ENCODE measurements at places on chromosomes 7 and 10. TPM values are rescaled to one million over a fixed set of nuclear protein-coding genes. Genes with fewer than 3 reads are reported as not detected.
A peak's percentile ranks its signal among the peaks of the same experiment; 100 is the strongest.

GRCh38 chr10:112849546-112849945 is 100.5 kb upstream of the TCF7L2 start:
- no peaks in the 10 kb centered on the region for H3K4me1 ChIP-seq
- H3K27me3 ChIP-seq = no peaks in the 10 kb centered on the region
- DNase-seq = no peak

ELMO1 gene
- 5.5 TPM for total RNA-seq

GRCh38 chr10:118742782-118743181 is 12.0 kb downstream of the CACUL1 start:
- H3K27ac ChIP-seq = no peak overlapping the region
- H3K4me3 ChIP-seq = no peak overlapping the region
- no peaks in the 10 kb centered on the region for H3K36me3 ChIP-seq
- DNase-seq = no peak
- no peaks in the 10 kb centered on the region for H3K27me3 ChIP-seq

DNA sequence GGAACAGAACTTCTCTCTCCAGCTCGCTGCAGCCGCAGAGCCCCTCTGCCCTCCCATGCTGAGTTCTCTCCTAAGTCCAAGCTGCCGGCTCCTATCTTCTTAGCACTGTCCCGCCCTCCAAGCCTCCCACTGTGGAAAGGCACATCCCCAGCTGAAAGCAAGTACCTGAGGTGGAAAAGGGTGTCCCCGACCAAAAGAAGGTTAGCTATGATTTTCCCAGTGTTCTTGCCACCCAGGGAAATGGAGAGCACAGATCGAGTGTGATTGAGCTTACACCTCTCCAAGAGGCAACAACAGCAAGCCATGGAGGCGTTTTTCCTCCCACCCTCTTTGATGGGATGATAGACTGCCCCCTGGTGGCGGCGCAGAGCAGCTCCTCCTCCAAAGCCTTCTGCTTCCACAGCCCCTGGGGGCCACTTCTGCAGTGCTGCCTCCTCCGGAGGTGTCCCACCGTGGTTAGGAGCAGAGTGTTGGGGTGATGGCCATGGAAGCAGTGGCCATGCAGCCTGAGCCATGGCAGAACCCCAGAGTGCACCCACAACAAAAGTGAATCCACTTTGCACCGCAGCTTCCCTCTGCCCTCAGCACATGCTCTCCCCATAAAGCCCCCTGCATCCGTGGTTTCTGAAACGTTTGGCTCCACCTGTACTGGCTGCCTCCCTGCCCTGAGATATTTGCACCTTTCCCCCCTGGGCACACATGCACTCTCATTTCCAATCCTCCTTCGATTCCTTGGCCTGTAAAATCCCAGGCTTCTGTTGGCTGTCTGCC is 143.1 kb upstream of the STK17A start:
- peak overlapping the region; percentile 3 for H3K27ac ChIP-seq
- peak; percentile 78 for DNase-seq
- H3K4me1 ChIP-seq = peaks cover 8% of the 10 kb centered on the region
- no peak overlapping the region for H3K4me3 ChIP-seq
- H3K36me3 ChIP-seq = peaks cover 23% of the 10 kb centered on the region

DNA sequence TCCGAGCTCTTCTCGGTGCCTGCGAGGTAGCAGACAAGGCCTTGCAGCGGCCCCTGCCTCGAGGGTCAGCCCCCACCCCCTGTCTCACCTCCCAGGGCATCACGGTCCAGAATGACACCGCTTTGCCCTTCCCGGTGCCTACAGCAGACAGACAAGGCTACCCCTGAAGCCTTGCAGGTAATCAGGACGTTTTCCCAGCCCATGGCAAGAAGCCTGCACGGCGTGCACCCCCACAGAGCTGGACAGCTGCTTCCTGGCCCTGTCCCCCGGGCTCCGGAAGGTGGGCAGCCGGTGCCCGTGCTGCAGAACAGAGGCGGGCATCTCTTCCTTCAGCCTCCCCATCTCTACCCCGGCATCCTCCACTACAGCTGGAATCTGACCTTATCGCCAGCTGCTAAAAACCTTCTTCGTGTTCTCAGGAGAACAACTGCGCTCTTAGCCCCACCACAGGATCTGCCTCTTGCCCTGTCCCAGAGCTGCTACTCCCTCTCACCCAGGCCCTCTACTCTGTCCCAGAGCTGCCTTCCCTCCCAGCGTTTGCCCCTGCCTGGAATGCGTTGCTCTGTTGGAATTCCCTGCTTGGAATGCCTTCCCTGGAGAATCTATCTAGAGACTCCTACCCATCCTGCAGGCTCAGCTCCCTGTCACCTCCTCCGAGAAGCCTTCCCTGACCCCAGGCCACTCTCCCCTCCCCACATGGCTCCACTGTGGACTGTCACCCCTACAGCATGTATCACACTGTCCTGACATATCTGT is 4.7 kb downstream of the MYL10 start:
- no peak for DNase-seq
- H3K4me1 ChIP-seq = peaks cover 29% of the 10 kb centered on the region
- H3K27ac ChIP-seq = no peak overlapping the region
- peaks cover 19% of the 10 kb centered on the region for H3K27me3 ChIP-seq
- no peak overlapping the region for H3K4me3 ChIP-seq
- no peaks in the 10 kb centered on the region for H3K36me3 ChIP-seq

- no peak overlapping the region for H3K27ac ChIP-seq
- H3K4me3 ChIP-seq = no peak overlapping the region
- no peaks in the 10 kb centered on the region for H3K4me1 ChIP-seq
Measured at GRCh38 chr7:16089801-16090200, 331.5 kb downstream of the CRPPA start.

GRCh38 chr7:35468606-35469005 is 214.7 kb upstream of the TBX20 start:
- no peak for DNase-seq
- no peak overlapping the region for H3K27ac ChIP-seq
- no peaks in the 10 kb centered on the region for H3K4me1 ChIP-seq

- peaks cover 6% of the 10 kb centered on the region for H3K27me3 ChIP-seq
- no peak overlapping the region for H3K27ac ChIP-seq
- no peak overlapping the region for H3K4me3 ChIP-seq
- H3K4me1 ChIP-seq = no peaks in the 10 kb centered on the region
Measured at GRCh38 chr10:130018265-130018664, 54.2 kb upstream of the EBF3 start.

COPG2 gene
- total RNA-seq = 36.8 TPM

GRCh38 chr10:123807444-123808035 is 84.1 kb downstream of the CPXM2 start:
- no peaks in the 10 kb centered on the region for H3K36me3 ChIP-seq
- no peak for DNase-seq
- H3K27me3 ChIP-seq = peaks cover 2% of the 10 kb centered on the region
- no peak overlapping the region for H3K27ac ChIP-seq

DNA sequence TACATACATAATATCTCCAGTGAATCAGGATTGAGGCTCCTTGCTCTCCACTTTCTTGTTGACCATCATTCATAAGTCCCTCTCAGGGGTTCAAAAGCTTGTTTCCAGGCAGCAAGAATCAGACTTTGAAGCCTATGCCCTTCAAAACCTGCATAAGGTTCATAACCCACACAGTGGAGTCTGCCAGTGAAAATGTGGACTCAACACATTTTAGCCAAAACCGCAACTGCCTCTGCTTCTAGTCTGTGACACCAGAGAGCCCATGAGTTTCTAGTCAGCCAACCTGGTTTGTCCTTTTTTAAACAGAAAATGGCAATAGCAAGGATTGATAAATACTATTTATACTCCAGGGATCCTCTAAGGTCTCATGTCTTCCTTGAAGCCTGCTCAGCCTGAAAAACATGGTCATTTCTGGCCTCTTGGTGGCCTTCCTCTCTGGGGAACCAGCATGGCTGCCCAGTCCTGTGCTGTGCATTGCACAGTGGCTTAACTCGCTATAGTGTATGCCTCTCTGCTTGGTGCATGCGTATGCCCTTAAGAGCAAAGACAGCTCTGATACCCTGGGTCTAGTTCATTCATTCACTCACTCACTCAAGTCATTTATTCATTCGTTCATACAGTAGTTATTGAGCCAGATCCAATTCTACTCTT is 67.5 kb downstream of the WIPF3 start:
- H3K4me1 ChIP-seq = no peaks in the 10 kb centered on the region
- H3K36me3 ChIP-seq = no peaks in the 10 kb centered on the region

OPALIN gene
- total RNA-seq = not detected

- H3K4me1 ChIP-seq = no peaks in the 10 kb centered on the region
- no peak for DNase-seq
- no peak overlapping the region for H3K27ac ChIP-seq
- no peaks in the 10 kb centered on the region for H3K36me3 ChIP-seq
- H3K27me3 ChIP-seq = no peaks in the 10 kb centered on the region
Measured at GRCh38 chr7:17062151-17063044, 180.6 kb upstream of the AGR3 start.

HOXA1 gene
- total RNA-seq = not detected

DNA sequence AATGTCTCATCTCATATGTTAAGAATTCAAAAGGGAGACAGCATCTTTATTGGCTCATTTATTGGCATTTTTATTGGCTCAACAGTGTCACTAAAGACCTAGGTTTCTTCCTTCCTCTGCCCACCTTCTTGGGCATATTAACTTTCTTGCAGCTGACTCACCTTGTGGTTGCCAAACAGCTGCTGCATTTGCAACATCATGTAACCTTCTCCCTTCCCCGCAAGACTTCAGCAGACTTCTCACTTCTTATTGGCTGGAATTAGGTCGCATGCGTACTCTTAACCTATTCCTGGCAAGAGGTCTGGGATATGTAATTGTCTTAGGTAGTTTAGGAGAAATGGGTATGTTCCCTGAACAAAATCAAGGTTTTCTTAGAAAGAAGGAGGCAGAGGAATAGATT is 263.2 kb downstream of the POU6F2 start:
- peaks cover 2% of the 10 kb centered on the region for H3K27me3 ChIP-seq
- no peak overlapping the region for H3K4me3 ChIP-seq
- H3K4me1 ChIP-seq = peaks cover 3% of the 10 kb centered on the region
- no peak overlapping the region for H3K27ac ChIP-seq

TRIM50 gene
- total RNA-seq = not detected

DNA sequence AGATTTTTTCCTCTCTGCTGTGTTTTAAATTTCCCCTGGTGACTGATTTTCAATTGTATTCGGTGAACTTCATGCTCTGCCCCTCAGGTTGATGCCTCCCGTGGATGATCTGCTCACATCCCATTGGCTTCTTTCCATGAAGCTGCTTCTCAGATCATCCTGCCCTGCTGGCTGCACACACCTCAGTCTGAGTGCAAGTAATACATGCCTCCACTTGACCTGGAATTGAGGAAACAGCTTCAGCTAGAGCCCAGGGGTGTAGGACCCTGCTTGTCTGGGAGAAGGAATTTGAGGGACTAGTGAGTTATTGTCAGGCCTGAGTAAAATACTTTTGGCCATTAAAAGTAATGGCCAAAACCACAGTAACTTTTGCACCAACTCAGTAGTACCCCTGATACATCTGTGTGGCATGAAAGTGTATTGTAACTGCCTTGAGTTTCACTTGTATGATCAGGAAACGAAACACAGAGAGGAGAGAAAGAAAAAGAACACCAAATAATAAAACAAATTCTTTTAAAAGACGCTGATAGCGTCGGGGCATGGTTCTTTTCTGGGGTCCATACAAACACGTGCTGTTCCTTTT is 49.4 kb downstream of the SPAM1 start:
- H3K27me3 ChIP-seq = no peaks in the 10 kb centered on the region
- DNase-seq = no peak
- no peaks in the 10 kb centered on the region for H3K4me1 ChIP-seq
- no peak overlapping the region for H3K4me3 ChIP-seq
- H3K36me3 ChIP-seq = no peaks in the 10 kb centered on the region

SVIL gene
- 117 TPM for total RNA-seq

- no peaks in the 10 kb centered on the region for H3K27me3 ChIP-seq
- peaks cover 6% of the 10 kb centered on the region for H3K4me1 ChIP-seq
- no peak overlapping the region for H3K4me3 ChIP-seq
- no peak for DNase-seq
- H3K27ac ChIP-seq = no peak overlapping the region
Measured at GRCh38 chr7:84735011-84735410, 451.8 kb downstream of the SEMA3D start.

DNA sequence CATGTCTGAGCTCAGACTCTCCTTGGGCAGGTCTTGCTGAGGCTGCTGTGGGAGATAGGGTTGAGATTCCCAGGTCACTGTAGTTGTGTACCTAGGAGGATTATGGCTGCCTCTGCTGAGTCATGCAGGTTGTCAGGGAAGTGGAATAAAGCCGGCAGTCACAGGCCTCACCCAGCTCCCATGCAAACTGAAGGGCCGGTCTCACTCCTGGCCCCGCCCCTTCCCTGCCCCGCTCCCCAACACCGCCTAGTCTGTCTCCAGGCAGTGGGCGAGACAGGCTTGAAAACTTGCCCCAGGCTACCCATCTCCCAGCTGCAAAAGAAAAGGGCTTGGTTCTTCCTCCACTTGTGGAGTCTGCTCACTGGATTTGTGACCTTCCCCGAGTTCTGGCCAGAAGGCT is 41.6 kb upstream of the SDHAF3 start:
- peaks cover 3% of the 10 kb centered on the region for H3K36me3 ChIP-seq
- H3K4me1 ChIP-seq = no peaks in the 10 kb centered on the region

DNA sequence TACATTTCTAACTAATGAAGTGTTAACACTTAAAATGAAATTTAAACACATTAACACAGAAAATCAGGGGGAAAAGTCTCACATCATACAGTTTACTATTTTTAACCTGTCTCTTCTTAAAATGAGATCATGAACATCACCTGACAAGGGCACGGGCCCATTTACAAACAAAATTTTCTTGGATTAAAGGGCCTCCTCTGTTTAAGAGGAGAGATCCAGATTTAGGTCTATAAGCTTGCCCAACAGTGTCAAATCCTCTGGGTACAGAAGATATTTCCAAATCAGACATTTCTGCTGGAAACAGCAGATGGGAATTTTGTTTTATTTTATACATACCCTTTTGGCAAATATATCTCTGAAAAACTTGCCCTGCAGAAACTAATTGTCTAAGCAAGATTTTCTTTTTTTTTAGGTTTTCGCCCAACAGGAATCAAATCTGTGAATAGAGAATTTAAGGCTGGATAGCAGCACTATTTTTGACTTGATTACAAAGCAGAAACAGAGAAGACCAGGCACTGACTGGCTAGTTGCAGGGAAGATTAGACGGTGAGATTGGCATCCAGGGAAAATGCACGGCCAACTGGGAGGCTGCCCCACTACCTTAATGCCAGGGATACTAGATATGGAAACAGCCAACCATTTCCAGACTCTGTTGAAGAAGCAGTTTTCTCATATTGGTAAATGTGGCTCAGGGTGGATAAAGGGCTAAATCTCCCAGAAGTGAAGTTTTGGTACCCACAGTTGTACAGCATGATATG is 173.4 kb downstream of the LRRN3 start:
- H3K27me3 ChIP-seq = no peaks in the 10 kb centered on the region
- peaks cover 9% of the 10 kb centered on the region for H3K4me1 ChIP-seq
- no peak for DNase-seq
- H3K36me3 ChIP-seq = no peaks in the 10 kb centered on the region
- no peak overlapping the region for H3K27ac ChIP-seq

PIP gene
- total RNA-seq = not detected

GRCh38 chr7:158010961-158011693 is 576.5 kb downstream of the PTPRN2 start:
- DNase-seq = no peak
- H3K4me1 ChIP-seq = peaks cover 19% of the 10 kb centered on the region
- no peak overlapping the region for H3K4me3 ChIP-seq
- no peaks in the 10 kb centered on the region for H3K27me3 ChIP-seq

CD36 gene
- total RNA-seq = 1.7 TPM

AFAP1L2 gene
- 1.9 TPM for total RNA-seq
